ENCODE measurements at places on chromosomes 16 and 17.

DNA sequence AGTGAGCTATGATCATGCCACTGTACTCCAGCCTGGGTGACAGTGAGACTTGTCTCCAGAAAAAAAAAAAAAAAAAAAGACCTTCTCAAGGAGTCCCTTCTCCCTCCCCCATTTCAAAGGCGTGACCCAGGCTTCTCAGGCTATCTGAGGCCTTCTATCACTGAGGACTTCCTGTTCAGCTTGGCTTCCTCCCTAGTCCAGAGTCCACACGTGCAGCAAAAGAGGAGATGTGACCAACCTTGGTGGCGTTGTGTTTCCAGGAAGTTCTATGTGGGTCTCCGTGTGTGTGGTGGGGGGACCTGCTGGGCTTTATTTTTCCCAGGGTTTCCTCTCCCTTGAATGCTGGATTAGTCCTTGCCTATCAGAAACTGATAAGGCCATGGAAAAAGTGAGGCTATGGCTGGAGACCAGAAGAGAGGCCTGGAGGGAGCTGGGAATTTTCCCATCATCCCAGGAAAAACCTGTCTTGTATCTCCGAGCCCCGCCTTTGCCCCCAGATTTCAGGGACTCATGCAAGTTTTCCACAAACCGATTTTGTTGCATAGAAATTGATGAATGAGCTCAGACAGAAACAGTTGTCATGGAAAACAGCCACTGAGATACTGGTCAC, 148.1 kb downstream of the SALL1 start:
- no peak for DNase-seq

DNA sequence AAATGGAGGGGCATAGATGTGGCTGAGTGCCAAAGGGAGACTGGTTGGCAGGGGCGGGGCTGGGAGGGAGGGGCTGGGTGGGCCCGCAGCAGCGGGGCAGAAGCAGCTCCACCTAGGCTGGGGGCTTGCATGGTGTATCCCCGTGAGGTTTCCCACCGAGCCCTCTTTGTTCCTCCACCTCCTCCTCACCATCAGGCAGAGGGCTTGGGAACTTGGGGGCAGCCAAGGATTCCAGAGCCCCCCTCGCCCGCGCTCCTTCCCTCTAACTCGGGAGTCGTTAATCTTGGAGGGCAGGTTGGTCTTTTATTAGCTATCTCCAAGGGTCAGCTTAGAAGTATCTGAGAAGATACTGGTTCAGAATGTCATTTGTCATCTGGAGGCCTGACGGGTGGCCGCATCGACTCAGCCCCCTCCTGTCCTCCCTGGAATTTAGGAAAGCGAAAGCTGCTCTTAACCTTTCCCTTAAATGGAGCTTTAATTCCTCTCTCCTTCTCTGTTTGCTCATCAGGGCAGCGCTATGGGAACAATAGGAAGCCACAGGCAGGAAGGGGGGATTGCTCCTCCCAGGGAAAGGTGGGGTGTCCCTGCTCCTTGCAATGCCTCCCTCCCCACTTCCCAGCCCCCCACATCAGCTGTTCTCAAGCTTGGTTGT, 274.3 kb upstream of the XYLT1 start:
- DNase-seq, result no peak

GRCh38 chr16:11105038-11105903, 150.7 kb downstream of the SOCS1 start:
- DNase-seq, result peak; percentile 11

DNA sequence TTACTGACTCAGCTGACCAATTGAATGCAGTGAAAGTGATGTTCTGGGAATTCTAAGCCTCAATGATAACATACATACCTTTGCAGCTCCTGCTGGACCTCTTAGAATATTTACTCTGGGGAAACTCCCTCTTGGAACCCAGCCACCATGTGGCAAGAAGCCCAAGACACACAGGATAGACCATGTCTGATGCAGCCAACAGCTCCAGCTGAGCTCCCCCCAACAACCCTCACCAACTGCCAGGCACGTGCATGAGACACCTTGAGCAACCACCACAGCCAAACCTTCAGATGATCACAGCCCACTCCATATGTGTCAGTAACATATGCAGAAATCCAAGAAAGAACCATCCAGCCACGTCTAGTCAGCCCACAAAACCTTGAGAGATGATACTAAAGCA, 53.0 kb downstream of the XYLT1 start:
- DNase-seq, result no peak

DNA sequence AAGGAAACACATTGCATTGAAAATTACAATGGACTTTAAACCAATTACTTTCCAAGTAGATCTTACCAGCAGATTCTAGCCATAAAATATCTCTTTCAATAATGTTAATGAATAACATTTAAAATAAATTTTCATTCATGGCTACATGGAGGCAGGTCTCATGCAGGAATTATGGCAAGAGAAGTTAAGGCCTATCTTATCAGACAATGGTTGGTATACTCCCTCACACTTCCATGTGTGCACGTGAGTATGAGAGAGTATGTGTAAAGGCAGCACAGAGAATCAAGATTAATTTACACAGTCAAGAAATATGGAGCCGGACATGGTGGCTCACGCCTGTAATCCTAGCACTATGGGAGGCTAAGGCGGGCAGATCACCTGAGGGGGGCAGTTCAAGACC, 76.5 kb downstream of the HELZ start:
- DNase-seq, result no peak

GRCh38 chr17:34832376-34832775, 128.9 kb downstream of the CCT6B start:
- no peak for DNase-seq

GRCh38 chr16:48499923-48500381, 110.0 kb downstream of the N4BP1 start:
- no peak for DNase-seq

- DNase-seq, result no peak
Measured at GRCh38 chr17:15238057-15238456, 27.1 kb downstream of the PMP22 start.

DNA sequence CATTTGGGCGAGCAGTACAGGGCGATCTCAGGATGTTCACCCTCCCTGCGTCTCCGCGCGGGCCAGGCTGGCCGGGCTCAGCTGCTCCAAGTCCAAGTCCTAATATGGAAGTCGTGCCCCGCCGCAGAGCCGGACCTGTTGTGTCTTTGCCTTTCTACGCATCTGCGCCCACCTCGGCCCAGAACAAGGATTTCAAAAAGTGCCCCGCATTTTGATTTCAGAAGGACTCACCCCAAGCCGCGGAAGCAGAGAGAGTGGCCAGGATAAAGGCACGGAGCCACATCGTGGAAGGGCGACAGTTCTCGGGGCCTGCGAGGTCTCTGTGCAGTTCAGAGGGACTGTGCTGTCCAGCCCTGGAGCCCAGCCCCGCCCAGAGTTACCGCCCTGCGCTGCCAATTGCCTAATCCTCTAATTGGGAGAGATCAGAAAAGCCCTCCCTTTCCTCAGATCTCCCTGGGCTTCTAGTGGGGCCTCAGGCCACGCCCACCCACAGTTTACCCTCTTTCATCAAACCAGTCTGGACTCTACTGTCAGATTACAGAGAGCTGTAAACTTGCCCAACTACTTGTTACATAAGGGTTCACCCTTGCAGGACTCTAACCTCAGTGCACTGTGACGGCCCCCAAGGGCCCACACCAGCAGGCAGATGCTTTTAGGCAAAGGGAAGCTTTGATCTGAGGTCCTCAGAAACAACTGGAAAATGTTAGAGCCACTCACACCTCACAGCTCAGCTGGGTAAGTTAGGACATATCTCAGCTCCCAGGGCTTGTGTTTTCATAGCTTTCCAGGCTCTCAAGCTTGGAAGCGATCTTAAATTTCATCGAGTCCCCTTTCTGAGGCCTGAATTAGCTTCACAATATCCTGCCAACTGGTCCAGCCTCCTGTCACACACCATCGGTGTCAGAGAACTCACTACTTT, at the start of gene CES1:
Gene CES1 (minus strand): TSS at position 324 of the 919 bp plus-strand sequence. CDS start 41 bp downstream, at position 283.
- no peak for DNase-seq

GRCh38 chr16:57266531-57267260, 17.8 kb downstream of the PLLP start:
- DNase-seq, result no peak

DNA sequence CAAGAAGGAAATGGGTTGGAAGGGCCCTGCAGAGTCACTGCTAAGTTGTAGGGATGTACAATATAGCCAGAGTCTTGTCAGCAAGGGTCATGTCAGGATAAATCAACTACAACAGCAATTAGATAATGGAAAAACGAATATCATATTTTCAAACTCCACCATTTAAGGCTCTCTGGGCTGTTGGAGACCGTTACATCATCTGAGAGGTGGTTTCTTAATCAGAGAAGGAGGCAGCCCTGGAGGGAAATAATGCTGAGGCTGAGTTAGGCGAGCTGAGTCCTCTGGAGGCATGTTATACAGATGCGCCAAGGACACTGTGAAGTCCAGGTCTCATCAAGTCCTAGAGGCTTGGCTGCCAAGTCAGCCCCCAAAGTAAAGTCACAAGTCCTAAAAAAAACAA, 30.3 kb downstream of the LYRM9 start:
- DNase-seq, result no peak

GRCh38 chr16:66503030-66503429, 46.9 kb downstream of the TK2 start:
- no peak for DNase-seq

DNA sequence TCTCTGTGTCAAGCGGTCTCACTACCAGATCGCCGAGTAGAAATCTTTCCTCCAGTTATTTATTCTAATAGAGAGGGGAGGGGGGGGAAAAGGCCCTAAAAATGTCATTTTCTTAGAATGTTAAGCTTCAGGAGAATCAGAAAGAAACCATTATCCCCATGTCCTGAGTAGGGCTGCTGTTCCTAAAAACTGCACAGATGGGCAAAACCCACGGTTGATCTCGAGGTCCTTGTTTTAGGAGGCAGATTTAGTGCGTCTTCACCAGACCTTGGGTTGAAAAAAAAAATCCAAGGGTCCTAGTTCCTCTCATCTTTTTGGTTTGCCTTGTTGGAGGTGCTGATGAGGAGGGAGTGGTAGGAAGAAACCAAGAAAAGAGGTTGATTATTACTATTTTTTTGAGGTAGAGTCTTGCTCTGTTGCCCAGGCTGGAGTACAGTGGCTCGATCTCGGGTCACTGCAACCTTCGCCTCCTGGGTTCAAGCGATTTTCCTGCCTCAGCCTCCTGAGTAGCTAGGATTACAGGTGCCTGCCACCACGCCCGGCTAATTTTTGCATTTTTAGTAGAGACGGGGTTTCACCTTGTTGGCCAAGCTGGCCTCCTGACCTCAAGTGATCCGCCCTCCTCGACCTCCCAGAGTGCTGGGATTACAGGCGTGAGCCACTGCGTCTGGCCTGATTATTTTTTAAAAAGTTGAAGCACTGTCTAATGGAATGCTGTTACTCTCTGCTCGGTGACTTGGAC, 1.4 kb downstream of the CBFB start:
- no peak for DNase-seq

- DNase-seq, result no peak
Measured at GRCh38 chr16:69326172-69326873, 4.1 kb downstream of the PDF start.

DNA sequence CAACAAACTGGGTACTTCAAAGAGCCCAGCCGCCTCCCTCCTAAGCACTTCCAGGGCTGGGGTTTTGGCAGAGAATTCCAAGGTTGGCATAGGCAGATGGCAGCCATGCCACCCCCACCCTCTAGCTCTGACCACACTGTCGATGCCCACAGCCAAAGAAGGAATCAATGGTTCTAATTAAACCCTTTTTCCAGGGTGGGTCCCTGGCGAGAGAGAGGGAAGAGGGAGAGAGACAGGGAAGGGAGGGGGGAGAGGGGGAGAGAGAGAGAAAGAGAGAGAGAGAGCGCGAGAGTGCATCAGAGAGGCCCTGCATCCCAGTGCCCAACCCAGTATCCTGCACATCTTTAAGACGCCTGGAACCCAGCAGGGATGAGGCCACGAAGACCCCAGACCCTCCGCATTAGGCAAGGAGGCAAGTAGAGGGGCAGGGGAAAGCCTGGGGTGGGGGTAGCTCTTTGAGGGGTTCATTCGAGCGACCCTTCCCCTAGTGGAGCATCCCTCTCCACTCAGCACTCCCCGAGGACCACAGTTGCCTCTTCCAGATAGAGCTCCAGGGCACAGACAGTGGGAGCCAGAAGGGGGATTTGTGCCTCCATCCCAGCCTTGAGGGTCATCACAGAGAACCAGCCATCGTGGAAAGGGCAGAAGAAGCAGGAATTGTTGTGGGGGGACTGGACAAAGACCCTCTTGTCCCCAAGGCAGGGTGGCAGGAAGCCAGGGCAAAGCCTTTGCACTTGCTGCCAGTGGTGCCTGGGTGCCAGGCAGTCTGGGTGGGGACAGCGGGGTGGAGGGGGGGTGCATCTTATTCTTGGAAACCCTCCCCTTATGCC, 2.6 kb downstream of the SRCIN1 start:
- DNase-seq, result no peak

DNA sequence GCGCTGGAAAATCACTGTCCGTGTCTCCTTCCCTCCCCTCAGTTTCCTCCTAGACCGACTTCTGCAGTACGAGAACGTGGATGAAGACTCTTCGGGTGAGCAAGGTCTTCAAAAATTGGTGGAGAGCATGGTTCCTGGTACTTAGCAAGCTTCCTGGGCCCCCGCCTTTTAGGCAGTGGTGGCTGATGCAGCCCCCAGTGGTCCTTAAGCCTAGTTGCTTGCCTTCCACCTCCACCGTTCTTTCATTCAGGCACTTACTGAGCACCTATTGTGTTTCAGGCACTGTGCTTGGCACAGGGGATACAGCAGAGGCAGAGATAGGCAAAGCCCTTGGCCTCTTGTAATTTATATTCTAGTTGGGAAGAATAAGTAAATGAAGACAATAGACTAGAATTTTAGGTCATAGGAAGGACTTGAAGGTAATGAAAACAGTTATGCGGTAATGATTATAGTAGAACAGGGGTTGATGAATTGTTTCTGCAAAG, 767 bp downstream of the INO80E start:
- DNase-seq, result no peak

- no peak for DNase-seq
Measured at GRCh38 chr16:65698791-65699321, 577.0 kb upstream of the CDH11 start.

- no peak for DNase-seq
Measured at GRCh38 chr16:77868052-77868451, 79.7 kb downstream of the VAT1L start.

DNA sequence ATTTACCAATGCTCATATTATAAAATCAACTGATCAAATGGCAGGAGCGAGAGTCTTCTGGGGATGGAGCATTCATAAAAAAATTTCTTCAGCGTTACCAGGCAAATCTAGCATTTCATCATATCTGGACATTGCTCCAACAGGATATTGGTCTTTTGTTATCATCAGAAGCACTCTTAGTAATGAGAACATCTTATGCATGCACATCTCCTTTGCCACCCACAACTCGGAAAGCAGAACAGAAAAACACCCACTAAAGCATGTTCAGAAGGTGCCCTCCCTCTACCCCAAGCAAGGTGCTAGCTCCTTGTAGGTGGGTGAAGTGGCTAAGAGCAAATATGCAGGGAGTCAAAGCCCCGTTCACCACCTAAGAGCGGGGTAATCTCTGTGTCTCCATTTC, 18.9 kb downstream of the ARHGAP17 start:
- DNase-seq, result no peak

DNA sequence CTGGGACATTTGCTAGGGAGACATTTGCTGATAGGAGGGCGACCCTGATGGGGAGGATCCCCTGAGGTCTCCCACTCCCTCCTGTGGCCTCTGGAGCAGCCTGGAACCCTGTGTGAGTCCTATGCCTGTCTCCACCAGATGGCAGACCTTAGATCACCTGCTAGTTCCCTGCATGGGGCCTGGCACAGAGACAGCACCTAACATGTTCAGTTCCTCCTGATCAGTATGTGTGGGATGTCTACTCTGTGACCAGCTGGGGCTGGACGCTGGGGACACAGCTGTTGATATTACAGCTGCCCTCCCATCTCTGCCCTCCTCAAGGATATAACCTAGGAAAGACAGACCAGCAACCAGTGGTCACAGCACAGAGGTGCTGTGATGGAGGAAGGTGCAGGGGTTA, 1.1 kb upstream of the ADCY7 start:
- no peak for DNase-seq
